ENCODE measurements at places on chromosomes 11 and 22.

DNA sequence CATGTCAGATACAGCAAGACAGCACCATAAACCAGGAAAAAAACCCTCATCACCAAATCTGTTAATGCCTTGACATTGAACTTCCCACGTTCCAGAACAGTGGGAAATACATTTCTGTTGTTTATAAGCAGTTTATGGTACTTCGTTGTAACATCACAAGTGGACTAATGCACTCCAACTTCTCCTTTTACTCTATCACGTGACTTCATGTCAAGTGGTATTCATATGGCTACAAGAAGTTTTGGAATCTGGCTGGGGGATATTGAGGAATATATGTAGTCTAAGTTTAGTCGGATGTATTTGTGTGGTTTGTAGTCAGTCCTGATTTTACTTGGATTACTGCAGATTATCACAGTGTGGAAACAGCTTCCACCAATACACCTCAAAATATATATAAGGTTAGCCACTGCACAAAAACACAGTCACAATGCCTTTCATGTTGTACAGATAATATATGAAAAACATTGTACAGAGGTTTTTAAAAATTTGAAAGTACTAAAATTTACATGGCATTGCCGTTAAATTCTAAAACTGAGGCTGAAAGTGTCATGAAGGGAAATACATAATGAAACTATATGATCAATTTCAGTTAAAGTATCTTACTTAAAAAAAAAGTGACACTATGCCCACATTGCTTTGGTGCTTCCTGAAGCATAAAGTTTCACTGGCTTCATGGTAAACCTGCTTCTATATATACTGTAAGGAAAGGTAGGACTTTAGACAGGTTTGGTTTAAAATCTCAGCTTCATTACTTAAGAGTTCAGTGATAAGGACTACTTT lies 134.1 kb downstream of the CASP12 start:
- no peak for DNase-seq

DNA sequence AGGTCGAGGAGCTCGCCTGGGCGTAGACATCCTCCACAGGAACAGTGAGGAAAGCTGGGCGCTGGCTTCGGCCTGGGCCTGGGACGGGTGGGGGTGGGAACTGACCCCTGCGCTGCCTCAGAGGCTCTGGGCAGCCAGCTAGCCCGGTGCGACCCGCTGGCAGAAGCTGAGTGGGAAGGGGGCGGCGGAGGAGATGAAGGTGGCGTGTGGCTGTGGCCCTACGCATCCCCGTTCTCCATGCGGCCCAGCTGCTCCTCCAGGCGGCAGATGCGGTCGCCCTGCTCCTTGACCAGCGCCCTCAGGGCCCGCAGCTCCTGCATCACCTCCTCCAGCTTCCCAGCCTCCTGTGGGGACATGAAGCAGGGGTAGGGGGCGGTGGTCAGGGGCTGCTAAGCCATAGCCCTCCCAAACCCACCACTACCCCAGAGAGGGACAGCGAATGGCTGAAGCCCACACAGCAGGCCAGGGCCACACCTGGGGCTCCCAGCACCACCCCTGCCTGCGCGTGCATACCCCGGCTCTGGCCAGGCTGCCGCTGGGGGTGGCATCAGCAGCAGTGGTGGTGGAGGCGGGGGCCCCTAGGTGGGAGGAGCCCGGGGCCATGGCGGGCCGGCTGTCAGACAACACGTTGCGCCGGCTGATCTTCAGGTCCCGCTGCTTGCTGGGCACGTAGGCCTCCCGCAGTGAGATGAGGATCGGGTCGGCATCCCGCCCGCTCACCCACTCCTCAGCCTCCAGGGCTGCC lies 848 bp upstream of the PTPRCAP start:
- no peak for DNase-seq

GRCh38 chr11:27239305-27239942 lies 123.6 kb downstream of the CCDC34 start:
- DNase-seq: no peak

- DNase-seq: no peak
Measured at GRCh38 chr11:3004481-3004880, 12.4 kb upstream of the NAP1L4 start.

DNA sequence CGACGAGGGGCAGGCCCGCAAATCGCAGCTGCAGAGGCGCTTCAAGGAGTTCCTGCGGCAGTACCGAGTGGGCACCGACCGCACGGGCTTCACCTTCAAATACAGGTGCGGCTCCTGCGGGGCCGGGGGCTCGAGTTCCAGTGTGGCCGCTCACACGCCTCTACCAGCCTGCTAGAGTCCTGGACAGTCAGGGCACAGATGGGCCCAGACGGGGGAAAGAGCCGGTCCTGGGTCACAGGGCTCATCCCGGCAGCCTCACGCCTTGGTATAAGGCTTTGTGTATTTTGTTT lies 506 bp downstream of the MCM5 start:
- DNase-seq: no peak

DNA sequence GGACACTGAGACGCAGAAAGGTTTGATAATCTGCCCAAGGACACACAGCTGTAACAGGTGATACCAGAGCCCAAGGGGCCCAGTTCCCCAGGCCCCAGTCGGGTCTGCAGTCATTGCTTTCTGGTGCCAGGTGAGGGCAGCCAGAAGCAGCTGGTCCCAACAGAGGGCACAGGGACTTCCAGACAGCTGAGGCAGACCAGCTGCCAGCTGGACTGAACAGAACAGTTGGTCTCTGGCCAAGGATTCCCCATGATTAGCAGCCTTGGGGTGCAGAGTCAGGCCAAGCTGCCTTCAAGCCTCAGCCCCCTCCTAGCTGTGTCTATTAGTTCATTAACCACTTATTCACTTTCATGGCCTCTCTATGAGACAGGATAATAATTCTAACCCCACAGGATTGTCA lies 105.6 kb downstream of the RRAS2 start:
- DNase-seq: no peak

DNA sequence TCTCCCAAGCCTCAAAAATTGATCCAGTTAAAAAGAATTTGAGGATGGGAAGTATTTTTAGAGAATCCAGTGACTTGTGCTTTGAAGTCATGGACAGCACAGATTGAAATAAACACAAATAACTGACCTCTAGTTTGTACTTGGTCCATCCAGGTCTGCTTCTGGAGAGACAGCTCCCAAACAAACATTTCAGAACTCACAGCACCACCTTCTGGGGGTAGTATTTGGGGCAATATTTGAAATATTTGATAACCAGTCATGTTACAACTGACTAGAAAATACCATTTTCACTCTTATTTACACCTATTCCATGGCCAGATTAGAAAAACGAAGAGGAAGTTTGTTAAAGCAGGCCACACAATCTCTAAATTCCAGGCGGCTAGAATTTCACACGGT lies 56.2 kb downstream of the CTSC start:
- no peak for DNase-seq

DNA sequence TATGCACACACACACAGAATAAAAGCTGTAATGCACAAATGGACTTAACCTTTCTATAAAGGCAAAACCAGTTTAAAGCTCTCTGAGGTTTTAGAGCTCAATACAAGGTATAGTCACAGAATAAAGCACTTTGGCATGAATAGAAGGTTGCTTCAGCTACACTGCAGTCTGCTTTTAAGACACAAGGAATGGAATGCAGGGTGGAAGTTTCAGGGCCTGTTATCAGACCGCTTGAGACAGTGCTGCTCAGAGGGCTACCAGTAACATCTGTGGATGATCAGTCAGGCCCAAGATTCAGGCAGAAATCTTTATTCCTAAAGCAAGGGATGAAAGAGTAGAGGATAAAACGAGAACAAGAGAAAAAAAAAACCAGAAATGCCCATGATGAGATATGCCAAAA lies 46.7 kb downstream of the CD44 start:
- no peak for DNase-seq

- peak; percentile 21 for DNase-seq
Measured at GRCh38 chr11:28767574-28767973, 659.4 kb downstream of the METTL15 start.

DNA sequence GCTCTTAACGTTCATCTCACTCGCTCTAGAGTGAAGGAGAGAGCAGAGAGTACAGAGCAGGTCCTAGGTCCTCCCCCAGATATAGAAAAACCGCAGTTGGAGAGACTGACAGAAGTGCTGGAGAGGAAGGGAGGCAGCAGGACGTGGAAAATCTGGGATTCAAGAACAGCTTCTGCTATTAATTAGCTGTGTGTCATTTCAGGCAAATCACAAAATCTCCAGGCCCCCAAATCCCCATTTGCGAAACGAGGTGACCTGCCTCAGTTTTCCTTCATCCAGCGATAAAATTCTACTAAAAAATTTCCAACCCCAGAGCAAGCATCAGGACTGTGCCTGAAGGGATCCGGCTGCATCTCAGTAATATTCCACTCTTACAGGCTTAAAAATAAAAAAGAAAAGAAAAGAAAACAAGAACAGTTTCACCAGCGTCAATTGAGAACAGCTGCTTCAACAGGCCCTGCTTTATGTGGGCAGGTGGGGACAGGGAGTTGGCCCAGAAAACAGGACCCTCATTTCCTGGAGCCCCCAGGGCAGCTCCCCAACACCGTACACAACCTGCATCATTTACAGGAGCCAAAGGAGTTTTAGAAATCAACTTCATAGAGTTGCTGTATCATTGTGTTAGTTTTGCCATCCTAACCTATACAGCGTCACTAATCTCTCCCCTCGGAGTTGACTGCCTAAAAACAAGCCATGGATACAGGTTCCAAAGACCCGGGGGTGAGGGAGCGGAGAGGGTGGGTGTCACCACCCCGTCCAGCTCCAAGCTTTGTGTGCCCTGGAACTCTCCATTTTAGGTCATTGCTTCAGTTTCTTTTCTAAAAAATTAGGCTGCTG lies 2.3 kb upstream of the MALAT1 start:
- DNase-seq: no peak

DNA sequence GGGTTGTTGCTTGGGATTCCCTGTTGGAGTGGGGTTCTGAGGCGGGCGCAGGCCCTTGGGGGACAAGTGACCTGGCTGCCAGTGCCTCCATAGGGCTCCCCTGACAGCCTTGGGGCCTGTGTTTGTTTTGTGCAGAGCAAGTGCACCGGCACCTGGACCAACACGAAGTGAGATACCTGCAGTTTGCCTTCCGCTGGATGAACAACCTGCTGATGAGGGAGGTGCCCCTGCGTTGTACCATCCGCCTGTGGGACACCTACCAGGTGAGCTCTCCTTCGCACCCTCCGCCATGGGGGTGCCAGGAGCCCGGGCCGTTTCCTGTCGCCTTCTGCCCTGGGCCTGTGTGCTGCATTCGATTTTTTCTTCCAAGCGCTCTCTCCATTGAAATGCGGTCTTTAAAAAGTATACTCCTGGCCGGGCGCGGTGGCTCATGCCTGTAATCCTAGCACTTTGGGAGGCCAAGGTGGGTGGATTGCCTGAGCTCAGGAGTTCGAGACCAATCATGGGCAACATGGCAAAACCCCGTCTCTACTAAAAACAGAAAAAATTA lies 274.6 kb downstream of the TBC1D22A start:
- DNase-seq: no peak

- no peak for DNase-seq
Measured at GRCh38 chr11:17638311-17638710, 81.1 kb upstream of the MYOD1 start.

GRCh38 chr11:116414357-116414880 lies 358.4 kb downstream of the BUD13 start:
- DNase-seq: no peak

DNA sequence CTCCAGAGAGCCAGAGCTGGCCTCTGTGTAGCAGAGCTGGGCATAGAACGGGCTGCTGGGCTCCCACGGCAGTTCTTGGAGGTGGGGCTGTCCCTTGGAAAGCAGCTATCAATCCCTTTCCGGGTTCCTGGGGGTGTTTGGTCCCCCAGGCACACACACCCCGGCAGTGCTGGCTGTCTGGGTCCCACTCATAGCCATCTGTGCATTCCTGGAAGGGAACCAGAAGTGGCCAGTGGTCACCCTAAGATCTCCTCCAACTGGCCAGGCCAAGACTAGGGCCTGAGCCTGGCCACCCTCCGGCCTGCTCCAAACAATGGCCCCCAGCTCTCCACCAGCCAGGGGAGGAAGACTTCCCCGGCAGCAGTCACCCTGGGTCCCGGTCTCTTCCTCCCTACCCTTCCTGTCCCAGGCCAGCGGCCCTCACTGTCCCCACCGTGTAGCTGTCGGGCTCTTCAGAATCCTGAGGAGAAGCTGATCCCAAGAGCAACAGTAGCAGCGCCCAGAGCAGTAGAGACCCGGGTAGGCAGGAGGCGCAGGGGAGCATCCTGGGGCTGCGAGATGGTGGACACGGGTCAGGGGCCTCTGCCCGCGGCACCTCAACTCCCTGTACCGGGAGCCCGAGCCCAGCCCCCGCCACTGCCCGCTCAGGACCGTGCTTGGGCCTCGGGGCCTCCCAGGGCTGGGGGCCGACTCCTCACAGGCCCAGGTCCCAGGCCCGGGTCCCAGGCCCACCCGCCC lies 620 bp downstream of the EFEMP2 start:
- no peak for DNase-seq

DNA sequence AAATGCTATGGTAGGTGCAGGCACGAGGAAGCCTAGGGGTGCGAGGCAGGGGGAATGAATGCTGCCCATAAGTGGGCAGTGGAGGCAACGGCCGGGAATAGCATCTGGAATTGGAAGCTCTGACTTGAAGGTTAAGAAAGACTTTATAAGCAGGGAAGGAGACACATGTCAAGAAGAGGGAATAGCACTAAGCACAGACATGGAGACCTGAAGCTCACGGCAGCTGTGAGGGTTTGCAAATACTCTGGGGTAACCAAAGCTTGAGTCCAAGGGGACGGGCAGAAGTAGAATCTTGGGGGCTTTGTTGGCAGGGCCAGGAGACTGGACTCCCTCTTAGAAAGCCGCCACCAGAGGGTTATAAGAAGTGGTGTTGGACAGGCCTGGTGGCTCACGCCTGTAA lies 112.6 kb downstream of the CEP164 start:
- DNase-seq: no peak

- no peak for DNase-seq
Measured at GRCh38 chr11:47599902-47600301, 5.7 kb upstream of the C1QTNF4 start.

- no peak for DNase-seq
Measured at GRCh38 chr22:36385491-36386350, 2.0 kb downstream of the MYH9 start.

- no peak for DNase-seq
Measured at GRCh38 chr11:45237711-45238315, 48.3 kb downstream of the SYT13 start.

DNA sequence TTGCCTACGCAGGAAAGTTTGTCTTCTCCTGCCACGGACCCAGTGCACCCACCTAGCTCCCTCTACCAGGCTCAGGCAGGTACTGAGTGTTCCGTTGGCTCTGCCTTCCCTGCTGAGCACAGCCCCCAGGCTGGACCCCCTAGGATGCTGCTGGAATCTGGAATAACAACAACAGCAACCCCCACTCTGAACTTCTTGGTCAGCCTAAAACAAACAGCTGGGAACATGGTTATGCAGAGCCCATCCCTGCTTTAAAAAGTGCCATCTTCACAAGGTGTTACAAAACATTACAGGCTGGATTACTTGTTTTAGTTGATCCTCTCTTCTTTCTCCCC lies 1.8 kb downstream of the OPCML start:
- no peak for DNase-seq

GRCh38 chr11:113567867-113568544 lies 92.8 kb upstream of the DRD2 start:
- DNase-seq: no peak

All from hepatic stellate cell (primary cell).